ENCODE measurements at places on chromosomes 3 and 15.

DNA sequence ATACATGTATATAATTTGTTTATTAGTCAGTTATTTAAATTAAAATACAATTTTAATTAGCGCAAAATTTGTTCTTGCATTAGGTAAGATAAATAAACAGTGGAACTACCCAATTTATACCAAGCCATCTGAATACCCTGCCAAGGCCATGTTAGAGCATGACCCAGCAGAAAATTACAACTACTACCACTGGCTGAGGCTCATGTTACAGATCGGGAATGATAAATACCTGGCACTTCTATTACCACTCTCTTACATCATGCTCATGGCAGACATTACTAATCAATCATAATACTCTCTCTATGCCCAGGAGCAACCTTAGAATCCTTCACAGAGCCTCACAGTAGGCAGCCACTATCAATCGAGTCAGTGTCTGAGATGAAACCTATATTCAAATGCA is 21.2 kb upstream of the LMOD3 start:
- peak; percentile 22 for DNase-seq

- DNase-seq = no peak
Observed at GRCh38 chr3:176078906-176079305, 1118.4 kb downstream of the TBL1XR1 start.

DNA sequence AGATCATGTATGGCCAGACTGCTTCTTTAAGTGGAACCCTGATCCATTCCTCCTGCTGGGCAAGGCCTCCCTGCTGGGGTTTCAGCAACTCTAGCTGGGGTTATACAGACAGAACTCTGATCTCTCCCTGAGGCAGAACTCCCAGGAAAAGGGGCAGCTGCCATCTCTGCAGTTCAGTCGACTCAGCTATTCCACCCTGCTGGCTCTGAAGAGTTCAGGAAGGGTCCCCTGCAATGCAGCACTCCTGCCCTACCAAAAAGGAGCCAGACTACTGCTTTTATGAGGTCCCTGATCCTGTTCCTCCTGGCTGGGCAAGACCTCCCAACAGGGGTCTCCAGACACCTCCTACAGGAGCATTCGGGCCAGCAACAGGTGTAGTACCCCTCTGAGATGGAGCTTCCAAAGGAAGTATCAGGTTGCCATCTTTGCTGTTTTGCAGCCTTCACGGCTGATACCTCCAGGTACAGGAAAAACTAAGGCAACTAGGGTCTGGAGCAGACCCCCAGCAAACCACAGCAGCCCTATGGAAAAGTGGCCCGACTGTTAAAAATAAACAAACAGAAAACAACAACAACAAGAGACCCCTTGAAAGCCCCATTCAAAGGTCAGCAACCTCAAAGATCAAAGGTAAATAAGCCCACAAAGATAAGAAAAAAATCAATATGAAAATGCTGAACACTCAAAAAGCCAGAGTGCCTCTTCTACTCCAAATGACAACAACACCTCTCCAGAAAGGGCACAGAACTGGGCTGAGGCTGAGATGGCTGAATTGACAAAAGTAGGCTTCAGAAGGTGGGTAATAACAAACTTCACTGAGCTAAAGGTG is 14.2 kb upstream of the CP start:
- DNase-seq = no peak

GRCh38 chr15:59699810-59700431 is 10.8 kb upstream of the BNIP2 start:
- DNase-seq = no peak

DNA sequence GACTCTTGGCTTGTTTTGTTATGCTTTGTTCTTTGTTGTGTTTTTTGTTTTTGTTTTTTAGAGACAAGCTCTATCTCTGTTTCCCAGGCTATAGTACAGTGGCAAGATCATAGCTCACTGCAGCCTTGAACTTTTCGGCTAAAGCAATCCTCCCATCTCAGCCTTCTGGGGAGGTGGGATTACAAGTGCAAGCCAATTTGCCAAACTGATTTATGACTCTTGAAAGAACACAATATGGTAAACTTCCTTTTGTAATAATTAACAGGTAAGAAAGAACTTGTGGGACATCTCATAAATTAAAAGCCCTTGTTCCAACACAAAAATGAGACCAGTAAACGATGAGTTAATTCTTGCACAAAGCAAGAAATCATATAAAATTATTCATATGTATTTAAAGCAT is 476.3 kb downstream of the MAGI1 start:
- DNase-seq = no peak

DNA sequence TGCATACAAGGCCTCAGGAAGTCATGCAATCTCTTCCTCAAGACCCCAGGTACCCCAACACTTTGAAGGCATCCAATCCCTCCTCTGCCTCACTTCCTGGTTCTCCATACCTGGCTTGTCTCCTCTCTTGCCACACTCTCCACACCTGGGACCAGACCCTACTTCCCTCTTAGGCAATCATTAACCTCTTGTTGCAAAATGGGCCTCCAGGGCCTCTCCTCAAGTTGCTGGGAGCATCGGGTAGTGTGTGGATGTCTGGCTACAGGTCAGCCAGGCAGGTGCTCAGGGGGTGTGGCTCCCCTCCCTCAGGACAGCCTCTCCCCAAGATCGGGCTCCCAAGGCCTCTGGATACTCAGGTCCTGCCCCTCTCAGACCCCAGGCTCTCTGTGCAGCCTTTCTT is 8.6 kb downstream of the PLA2G4E start:
- DNase-seq = no peak

GRCh38 chr3:177589041-177589650 is 391.9 kb upstream of the TBL1XR1 start:
- DNase-seq = no peak

GRCh38 chr3:153028381-153028780 is 133.6 kb upstream of the RAP2B start:
- DNase-seq = no peak

DNA sequence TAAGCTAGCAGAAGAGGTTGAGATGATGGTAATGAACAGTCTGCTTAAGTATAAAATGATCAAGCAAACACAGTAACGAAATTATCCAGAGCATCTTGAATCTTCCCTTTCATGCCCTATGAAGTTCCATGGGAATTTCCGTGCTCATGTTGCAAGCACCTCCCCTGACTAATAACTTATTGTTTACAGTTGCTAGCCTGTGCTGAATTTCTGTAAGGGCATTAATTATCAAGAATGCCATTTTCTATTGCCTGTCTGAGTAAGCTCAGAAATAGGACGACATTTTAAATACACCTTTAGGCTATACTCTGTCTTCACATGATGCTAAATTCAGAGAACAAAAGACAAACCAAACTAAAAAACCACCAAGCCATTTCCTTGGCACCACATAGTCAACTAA is 257.5 kb upstream of the LRTM1 start:
- no peak for DNase-seq

- DNase-seq = no peak
Observed at GRCh38 chr15:48144889-48145288, 24.1 kb downstream of the SLC24A5 start.

Measured in epithelial cell of prostate (primary cell).